ENCODE measurements at places on chromosomes 7 and 10.

- no peak for DNase-seq
Measured at GRCh38 chr7:34222722-34223121, 317.4 kb downstream of the BMPER start.

DNA sequence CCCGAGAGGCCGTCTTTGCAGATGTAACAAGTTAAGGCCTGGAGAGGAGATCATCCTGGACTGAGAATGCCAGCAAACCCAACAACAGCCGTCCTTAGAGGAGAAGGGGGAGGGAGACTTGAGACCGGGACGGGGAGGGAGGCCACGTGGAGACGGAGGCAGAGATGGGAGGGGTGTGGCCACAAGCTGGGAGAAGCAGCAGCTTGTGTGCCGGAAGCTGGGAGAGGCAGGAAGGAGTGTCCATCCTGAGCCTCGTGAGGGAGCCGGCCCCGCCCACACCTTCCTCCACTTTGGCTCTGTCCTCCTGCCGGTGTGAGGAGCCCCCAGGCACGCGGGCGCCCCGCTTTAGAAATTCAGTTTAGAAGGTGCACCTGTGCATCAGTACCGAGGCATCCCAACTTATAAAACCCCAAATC, 95.7 kb downstream of the DNAJB6 start:
- no peak for DNase-seq

DNA sequence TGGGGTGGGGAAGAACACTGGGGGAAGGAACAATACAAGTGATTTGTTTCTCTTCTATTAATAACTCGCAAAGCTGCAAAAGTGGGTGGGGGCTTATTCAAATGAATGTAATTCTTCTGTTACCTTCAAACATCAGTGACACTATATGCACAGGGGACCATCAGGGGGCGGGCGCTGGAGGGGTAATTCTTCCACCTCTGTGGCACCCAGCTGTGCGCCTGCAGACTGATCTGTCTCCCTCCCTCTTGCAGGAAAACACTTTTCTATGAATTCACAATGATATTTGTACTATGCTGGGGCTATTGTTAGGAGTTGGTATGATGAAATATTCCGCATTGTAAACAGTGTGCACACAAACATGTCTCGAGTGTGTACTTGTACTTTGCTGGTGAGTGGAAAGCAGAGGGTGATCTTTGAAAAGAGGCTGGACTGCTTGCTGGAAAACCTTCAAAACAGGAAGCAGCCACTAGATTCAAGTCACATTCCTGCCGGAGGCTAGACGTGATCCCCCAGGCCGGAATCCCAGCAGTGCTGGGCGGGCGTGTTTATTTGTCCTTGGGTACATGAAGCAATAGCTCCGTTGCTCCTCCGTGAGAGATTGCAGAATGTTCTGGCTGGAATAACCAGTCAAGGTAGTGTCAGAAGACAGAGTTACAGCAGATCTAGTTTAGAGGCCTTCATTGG, 15.8 kb upstream of the BNIP3 start:
- no peak for DNase-seq

DNA sequence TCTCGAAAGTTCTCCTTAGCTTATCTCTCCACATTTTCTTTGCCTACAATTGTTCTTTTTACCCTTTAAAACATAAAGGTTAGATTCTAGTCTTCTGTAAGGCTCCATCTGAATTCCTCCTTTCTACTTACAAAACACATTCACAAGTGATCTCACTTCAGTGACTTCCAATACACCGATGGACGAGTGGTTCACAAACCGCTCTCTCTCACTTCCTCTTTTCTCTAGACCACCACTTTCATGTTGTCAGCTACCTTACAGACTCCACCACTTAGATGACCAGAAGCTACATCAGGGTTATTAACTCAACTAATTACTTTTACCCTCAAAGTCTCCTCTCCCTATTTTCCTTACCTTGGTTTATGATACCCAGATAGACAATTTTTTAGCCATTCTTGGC, 11.8 kb downstream of the MET start:
- no peak for DNase-seq

DNA sequence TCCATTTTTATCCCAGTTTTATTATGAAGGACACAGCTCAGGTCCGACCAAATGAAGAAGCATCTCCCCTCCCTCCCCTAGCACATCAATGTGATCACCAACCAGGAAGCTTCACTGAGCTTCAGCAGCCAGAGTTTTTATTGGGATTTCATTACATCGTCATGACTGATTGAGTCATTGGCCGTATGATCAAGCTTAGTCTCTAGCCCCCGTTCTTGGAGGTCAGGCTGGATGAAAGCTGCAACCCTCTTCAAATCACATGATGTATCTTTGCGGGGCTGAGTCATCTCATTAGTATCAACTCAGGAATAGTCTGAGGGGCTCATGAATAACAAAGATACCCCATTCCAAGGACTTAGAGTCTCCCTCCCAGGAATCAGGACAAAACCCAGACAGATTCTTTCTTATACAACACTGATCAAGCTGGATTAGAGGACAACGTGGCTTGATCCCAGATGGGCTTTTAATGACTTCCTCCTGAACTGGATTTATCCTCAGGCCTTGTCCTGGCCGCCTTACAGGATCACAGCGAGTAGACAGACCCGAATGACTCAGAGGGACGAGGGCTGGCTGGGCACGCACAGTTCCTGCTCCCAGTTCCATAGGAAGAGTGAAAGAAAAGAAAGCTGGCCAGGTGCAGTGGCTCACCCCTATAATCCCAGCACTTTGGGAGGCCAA, 14.5 kb downstream of the LIMK1 start:
- DNase-seq: no peak

DNA sequence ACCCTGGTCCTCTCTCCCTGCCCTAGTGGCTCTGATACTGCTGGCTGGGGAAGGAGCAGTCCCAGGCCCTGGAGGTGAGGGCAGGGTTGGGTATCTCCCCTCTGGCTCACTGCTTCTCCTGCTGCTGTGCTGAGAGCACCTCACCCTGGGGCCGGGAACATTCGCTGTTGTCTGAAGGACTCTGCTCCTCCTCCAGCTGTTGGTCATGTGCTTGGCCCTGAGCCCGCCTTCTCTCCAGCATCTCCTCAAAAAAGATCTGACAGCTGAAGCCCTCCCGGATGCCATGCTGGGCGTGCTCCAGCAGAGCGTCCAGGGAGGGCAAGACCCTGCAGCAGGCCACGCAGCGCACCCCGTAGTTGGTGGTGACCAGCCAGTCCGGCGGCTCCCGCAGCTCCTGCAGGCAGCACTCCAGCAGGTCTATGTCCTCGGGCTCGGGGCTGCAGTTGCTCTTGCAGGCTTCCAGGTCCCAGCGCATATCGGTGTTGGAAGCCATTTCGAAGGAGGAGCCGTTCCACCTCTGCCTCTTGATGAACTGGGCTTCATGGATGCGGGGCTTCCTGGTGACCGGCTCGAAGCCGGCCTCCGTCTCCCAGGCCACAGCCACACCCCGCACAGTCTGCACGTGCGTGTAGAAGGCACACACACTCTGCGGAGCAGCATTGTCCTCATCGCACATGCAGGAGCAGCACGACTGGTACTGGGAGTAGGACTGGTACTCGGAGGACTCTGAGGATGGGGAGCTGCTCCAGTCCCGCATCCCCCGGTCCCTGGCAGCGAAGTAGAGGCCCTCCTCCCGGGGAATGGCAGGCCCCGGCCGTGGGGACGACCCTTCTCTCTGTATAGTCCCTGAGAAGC, 2.1 kb downstream of the FAM170B start:
- no peak for DNase-seq

GRCh38 chr10:58517081-58517480, 4.4 kb downstream of the BICC1 start:
- no peak for DNase-seq

- no peak for DNase-seq
Measured at GRCh38 chr10:129897871-129898626, 66.0 kb downstream of the EBF3 start.

- DNase-seq: no peak
Measured at GRCh38 chr7:80124526-80125264, 9.9 kb upstream of the GNAI1 start.

DNA sequence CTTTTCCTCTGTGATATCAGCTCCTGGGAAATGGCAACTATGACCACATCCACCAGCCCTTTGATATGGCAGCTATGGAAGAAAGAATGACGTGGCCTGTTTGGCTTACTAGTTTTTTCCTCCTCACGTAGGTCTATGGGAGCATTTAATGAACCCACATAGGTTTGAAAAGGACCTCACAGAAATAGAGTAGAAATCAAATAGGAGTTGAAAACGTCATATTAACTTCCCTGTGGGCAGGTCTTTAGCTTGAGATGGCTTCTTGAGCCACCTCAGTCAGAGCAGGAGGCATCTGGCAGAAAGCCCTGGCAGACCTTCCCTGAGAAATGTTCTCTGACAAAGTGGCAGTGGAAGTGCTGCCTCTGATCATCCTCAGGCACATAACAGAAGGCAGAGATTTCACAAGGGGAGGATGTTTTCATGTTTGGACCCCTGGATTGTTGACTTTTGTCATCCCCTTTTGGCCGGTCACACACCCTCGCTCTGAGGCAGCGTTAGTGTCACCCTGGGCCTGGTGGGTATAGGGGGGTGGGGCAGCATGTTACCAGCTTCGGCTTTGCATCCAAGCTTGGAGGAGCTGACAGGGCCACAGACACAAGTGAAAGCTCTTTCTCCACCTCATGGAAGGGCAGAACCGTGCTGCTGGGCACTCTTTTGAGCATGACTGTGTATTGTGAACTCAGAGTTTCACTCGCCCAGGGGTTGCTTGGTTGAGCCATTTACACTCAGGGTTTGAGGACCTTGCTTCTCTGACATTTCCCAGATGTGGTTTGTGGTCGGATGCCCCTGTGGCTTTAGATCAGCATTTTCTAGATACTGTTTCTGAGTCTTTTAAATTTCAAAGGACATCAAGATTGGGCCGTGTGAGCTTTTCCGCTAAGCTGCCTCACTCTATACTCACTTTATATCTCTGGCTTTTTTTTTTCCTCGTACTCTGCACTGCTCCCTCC, 184.2 kb downstream of the STK31 start:
- peak; percentile 17 for DNase-seq

GRCh38 chr7:22127835-22128527, 182.3 kb upstream of the CDCA7L start:
- no peak for DNase-seq

DNA sequence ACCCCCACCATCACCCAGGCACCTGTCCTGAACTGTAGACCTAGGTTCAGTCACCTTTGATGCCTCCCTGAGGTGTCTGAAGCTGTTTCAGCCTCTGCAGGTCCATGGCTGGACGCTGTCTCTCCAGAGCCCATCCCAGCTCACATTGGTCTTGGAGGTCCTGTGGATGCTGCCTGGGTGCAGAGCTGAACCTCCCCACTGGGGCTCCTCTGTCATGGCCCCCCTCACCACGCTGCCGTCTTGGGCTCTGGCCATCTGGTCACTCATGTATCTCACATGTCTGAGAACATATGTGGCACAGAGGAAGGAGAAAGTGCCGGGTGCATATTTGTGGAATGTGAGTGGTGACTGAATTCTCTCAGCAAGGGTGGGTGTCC, 108.9 kb downstream of the NKX6-2 start:
- DNase-seq: no peak

- no peak for DNase-seq
Measured at GRCh38 chr7:39923091-39923490, 27.0 kb upstream of the CDK13 start.

GRCh38 chr7:152870106-152870693, 110.6 kb downstream of the ACTR3B start:
- no peak for DNase-seq
